ENCODE measurements at places on chromosomes 2 and 18. TPM values are rescaled to one million over a fixed set of nuclear protein-coding genes. Genes with fewer than 3 reads are reported as not detected.

DNA sequence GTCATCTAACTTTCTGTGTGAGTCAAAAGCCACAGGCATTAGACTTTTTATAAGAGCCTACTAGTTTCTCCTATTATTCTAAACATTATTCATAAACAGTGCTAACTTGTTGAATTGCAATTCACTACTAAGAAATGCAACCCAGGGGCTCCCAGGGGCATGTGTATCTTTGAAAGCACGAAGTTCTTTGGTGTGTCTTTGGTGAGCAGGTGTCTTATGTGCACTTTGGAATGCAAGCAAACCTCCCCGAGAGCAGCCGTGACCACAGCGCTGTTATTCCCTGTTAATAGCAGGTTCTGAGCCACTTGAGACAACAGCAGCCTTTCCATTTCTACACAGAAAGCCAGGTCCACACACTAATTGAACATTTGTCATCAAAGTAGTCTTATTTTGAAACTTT lies 123.5 kb downstream of the PRKRA start:
- no peak overlapping the region for H3K27ac ChIP-seq
- no peaks in the 10 kb centered on the region for H3K27me3 ChIP-seq
- no peak for DNase-seq
- no peaks in the 10 kb centered on the region for H3K4me1 ChIP-seq
- no peak overlapping the region for H3K4me3 ChIP-seq

- DNase-seq: no peak
- peaks cover 28% of the 10 kb centered on the region for H3K27me3 ChIP-seq
- no peak overlapping the region for H3K27ac ChIP-seq
- no peaks in the 10 kb centered on the region for H3K36me3 ChIP-seq
Measured at GRCh38 chr2:222057347-222058073, 241.3 kb downstream of the PAX3 start.

- DNase-seq: no peak
- H3K4me1 ChIP-seq: no peaks in the 10 kb centered on the region
- no peak overlapping the region for H3K4me3 ChIP-seq
- no peak overlapping the region for H3K27ac ChIP-seq
- H3K27me3 ChIP-seq: no peaks in the 10 kb centered on the region
Measured at GRCh38 chr18:44342162-44342561, 338.5 kb upstream of the SETBP1 start.

DNA sequence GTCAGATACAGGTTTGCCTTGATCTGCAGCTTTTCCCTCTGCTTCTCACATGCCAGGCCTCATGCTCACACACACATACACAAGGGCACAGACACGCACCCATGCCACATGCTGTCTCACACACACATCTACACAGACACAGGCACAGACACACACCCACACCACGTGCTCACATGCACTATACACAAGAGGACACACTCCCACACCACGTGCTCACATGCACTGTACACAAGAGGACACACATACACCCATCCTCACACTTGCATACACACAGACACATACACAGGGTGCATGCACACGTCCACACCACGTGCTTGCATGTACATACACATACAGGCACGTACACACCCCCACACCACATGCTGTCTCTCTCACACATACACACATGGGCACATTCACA lies 253.8 kb downstream of the ATAD2B start:
- DNase-seq: no peak
- H3K27me3 ChIP-seq: no peaks in the 10 kb centered on the region
- H3K27ac ChIP-seq: no peak overlapping the region
- H3K36me3 ChIP-seq: peaks cover 39% of the 10 kb centered on the region
- H3K4me3 ChIP-seq: no peak overlapping the region

DNA sequence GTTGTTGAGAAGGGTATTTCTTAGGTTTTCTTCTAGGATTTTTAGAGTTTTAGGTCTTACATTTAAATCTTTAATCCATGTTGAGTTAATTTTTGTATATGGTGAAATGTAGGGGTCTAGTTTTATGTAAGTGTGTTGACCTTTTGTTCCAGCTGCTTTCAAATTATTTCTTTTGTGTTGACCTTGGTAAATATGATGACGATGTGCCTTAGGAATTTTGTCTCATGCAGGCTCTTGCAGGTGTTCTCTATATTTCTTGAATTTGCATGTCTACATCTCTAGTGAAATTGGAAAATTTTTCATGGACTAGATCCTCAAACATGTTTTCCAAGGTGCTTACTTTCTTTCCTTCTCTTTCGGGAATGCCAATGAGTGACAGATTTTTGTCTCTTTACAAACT lies 1609.3 kb upstream of the ZEB2 start:
- H3K27ac ChIP-seq: no peak overlapping the region
- H3K27me3 ChIP-seq: no peaks in the 10 kb centered on the region
- DNase-seq: no peak
- no peaks in the 10 kb centered on the region for H3K4me1 ChIP-seq

B4GALT6 gene
- total RNA-seq: 2.1 TPM

Data from tibial nerve (tissue), 4 donors.